ENCODE measurements at places on chromosomes 6 and 20.

DNA sequence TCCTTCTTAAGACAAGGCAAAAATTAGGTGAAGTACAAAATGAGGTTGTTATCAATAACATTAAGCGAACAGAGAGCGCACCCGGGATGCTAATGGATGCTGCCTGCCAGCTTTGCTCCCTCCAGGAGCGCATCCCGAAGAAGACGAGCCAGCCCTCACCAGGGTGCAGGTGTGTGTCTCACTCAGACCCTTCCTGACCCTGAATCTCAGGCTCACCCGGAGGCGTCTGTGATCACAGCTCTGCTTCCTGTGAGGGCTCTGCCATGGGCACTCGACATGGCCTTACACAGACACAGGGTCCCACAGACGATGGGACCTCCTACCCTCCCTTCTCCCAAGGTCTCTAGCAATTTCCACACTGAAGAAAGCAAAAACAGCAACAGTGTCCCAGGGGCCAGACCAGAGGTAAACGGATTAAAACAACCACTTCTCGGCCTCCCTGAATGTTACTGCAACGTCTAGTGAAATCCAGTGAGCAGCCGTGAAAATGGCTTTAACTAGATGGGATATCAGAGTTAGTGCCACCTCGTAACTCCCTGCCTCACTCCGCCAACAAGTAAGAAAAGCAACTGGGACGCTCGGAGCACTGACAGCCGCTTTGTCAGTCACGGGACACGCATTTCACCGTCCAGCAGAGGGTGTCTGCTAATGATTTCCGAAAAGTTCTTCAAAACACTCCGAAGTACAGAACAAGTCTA, 11.7 kb downstream of the ZBTB46 start:
- DNase-seq = peak; percentile 36

DNA sequence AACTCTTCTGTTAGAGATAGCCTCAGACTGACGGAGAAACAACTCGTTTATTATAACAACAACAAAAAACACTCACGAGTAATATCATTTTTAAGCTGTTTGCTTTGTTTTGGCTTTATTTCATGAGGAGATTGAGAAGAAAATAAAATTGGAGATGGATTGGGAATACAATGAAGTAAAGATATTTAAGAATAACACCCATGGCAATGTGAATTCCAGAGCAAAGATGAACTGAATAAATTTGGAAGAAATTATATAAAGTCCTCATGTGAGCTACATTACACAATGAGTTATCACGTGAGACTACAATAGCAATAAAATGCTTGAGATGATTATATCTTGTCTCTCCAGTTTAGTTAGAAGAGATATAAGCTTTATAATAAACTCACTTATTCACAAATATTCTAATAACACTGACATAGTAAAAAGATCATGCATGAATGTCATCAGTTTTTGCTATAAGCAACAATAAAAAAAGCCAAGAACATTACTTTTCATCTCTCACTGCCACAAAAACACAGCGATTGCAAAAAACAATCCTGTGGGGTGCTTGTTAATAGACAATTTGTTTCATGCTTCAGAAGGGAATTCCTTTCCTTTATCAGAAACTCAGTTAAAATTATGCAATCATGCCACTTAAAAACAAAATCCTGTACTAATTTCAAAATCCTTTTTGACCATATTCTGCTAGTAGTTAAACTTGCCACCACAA, 696.7 kb upstream of the MARCKS start:
- no peak for DNase-seq

DNA sequence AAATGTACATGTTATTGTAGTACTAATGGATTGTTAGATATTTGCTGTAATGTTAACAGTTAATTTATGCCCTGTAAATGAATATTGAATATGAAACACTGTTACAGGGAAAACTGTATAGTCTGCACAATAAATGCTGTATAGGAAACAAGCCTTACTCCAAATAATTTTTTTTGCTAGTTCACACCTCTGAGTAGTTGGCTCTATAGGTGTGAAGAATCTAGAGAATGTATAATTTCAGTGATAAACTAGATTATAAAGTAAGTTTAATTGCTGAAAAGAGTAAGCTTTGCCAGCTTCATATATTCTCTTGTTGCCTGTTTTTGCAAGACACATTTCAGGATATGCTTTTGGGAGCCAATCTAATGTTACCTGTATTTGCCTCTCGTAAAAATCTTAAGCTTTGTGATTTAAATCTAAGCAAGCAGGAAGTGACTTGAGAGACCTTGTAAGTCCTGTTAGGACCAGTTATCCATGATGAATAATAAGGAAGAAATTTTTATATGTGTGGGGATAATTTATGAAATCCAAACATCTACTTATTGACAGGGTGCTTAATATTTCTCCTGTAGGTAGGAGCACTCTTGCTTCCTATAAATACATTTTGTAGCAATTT, 232.4 kb downstream of the ZFAND3 start:
- DNase-seq = no peak

DNA sequence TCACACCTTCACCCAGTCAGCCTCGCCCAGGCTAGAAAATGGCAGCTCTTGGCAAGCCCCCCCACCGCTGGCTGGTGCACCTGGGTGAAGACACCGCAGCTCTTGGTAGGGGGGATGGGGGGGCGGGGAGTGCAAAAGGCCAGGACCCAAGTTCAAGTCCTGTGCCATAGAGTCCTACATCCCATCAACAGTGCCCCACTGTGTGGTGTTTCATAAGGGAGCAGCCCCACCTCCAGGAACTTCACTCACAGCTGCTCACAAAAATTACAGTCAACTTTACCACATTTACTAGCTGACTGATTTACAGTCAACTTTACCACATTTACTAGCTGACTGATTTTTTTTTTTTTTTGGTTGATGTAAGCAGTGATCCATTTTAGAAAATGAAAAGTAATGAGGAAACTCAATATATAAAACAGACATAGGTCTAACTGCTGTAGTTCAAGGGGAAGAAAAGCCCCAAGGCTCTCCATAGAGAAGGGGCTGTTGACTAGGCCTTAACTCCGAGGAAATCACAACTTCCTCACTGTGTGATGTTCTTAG, 208.9 kb upstream of the SNX9 start:
- peak; percentile 35 for DNase-seq

GRCh38 chr6:25350573-25350972, 71.4 kb downstream of the CARMIL1 start:
- no peak for DNase-seq

GRCh38 chr6:5679691-5680090, 327.0 kb downstream of the NRN1 start:
- no peak for DNase-seq

DNA sequence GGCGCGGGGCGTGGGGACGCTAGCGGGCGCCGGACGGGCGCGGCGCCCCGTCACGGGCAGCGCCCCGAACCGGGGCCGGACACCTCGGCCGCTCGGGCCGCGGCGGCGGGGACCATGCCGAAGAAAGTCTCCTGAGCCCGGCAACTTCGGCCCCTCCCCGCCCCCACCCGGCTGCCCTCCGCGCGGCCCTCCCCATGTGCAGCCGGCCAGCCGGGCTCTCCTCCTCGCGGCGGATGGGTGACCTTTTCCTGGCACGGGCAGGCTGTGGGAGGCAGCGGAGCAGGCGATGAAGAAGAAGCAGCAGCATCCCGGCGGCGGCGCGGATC, 278 bp downstream of the UST start:
- DNase-seq = peak; percentile 65

- DNase-seq = no peak
These were observed 76.4 kb downstream of the ADGRB3 start for GRCh38 chr6:68711386-68712000.

GRCh38 chr20:38338849-38339520, 7.3 kb upstream of the LBP start:
- peak; percentile 17 for DNase-seq

- no peak for DNase-seq
These were observed 612 bp upstream of the AGPAT4 start for GRCh38 chr6:161274488-161274858.

DNA sequence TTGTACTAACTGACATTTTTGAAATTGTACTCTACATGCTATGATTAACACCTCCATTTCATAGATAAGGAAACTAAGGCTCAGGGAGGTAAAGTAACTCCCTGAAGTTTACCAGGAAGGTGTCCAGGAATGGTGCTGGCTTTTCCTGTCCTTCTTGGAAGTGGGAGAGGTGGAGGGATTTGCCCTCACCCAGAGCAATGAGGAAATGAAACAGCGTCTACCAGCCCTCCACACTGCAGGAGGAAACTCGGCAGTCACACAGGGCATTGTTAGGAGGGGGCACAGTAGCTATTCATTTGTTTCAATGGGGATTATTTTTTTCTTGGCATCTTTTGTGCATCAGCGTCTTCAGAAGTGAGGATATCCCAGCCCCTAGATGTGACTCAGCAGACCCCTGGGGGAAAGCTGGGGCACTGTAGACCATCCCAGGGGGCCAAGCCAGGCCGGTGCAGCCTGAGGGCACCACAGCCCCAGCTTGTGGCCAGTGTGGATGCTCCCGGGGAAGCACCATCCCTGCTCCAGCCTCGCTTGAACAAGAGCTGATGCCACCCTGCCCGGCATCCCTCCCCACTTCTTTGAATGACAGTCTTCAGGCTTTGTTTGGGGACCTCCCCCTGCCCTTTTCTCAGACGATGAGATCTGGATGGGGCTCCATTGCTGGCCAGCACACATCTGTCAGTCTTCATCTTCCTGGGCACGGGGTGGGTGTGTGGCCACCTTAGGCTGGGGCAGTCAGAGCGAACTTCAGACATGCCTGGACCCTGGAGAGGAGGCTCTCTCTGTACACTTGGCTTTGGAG, 224.4 kb upstream of the PMEPA1 start:
- DNase-seq = no peak

DNA sequence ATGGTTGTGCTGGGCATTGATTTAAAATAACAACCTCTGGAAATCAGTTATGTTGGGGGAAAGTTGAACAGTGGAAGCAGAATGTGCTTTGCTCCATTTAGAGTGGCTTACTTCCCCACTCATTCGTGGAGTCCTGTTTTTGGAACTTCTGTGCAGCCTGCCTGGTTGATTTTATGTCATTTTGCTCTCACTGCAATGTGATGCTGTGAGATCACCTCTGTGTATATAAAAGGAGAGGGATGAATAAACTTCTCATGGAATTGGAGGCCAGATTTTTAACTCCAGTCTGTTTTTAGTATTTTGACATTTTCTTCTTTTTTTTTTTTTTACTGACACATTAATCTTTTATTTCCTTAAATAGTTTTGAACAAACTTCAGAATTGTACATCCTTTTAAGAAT, 139.0 kb downstream of the FNDC1 start:
- no peak for DNase-seq

DNA sequence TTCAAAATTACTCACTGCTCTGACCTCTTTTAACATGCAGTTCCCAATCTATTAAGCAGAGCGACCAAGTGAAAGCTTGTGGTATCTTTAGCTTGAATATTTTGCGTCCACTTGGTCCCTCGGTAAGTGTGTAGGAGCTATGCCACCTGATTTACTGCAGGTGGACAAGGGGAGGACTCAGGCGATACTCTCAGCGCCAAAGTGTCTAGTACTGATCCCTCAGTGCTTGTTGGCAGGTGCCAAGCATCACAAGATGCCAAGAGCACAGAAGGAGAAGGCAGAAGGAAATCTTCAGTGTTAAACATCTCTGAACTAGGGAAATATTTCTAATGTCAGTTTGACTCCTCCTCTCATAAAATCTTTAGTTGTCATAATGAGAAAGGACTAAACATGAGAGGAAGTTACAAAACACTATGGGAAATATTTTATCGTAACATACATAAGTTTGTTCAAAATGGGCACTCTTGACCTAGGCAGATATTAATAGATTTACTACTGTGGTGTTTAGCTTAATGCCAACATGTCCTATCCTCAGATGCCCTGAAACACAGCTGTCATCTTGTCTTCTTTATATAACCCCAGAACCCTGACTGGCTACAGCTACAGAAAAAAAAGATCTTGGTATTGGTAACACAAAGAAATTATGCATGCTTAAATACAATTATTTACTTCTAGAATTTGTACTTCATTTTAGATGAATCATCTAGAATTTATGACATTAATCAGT, 19.5 kb downstream of the NHLRC1 start:
- peak; percentile 71 for DNase-seq

GRCh38 chr6:21457647-21458046, 135.9 kb upstream of the SOX4 start:
- DNase-seq = no peak

DNA sequence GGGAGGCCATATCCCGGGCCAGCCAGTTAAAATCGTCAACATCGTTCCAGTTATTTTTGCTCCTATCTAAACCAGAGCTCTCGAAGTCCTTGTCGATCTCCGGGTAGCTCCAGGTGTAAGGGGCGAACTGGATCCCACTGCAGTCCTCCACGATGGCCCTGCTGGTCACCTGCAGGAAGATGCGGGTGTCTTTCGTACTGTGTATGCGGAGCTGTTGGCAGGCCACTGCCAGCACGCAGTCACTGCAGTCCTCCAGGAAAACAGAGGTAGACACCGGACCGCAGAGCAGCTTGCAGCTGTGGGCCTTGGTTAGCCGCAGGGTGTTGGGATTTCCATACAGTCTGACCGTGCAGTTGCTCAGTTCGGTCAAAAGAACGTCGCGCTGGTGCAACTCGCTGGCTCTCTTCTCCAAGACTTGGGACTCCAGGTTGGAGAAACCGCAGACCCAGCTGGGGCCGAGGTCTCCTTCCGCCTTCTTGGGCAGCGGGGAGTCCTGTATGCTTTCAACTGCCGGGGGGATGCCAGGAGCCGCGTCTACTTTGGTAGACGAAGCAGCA, 742 bp downstream of the TBCC start:
- peak; percentile 96 for DNase-seq

Data from myocyte (in vitro differentiated cells).